ENCODE measurements at places on chromosomes 12 and 14.

- peak; percentile 32 for DNase-seq
These were observed 374.2 kb downstream of the NAV3 start for GRCh38 chr12:78204926-78205325.

DNA sequence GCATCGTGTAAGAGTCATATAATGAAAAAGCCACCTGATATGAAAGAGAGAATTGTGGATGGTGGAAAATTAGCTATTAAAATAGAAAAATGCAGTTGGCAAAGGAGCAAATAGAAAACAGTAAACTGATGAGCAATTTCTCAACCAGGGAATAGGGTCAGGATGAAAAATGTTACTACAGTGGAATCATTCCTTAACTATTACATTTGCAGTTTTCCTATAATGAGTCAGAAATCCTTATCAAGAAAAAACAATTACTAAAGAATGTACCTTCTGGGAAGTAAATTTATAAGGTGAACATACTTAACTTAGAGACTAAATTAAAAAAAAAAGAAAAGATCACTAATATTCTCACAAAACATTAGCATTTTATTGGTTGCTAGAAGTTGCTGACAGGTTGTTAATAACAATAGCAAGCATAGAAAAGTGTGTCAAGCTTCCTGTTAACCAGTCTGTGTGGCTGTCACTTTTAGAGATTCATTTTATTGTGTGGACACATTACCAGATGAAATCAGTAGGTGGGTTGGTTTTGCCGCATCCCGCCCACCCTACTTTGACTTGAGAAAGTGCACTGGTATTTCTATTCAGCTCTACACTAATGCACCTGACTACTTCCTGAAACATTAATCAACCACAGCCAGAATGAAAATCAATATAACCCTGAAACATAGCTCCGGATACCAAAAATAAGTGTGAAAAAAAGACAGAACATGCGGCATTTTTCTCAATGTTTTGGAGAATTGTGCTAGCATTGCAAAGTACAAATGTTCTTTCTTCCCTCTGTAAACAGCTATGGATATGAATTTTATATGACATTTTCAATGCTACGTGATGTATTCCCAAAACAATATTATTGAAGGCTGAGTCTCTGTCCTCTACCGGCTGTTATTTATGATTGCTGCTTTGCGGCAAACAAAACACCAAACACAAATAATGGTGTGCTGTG is 576.7 kb downstream of the SLC16A7 start:
- DNase-seq: peak; percentile 53

- DNase-seq: no peak
These were observed 68.2 kb upstream of the TBX3 start for GRCh38 chr12:114752217-114752616.

GRCh38 chr14:62908506-62908905 is 136.8 kb downstream of the KCNH5 start:
- no peak for DNase-seq

DNA sequence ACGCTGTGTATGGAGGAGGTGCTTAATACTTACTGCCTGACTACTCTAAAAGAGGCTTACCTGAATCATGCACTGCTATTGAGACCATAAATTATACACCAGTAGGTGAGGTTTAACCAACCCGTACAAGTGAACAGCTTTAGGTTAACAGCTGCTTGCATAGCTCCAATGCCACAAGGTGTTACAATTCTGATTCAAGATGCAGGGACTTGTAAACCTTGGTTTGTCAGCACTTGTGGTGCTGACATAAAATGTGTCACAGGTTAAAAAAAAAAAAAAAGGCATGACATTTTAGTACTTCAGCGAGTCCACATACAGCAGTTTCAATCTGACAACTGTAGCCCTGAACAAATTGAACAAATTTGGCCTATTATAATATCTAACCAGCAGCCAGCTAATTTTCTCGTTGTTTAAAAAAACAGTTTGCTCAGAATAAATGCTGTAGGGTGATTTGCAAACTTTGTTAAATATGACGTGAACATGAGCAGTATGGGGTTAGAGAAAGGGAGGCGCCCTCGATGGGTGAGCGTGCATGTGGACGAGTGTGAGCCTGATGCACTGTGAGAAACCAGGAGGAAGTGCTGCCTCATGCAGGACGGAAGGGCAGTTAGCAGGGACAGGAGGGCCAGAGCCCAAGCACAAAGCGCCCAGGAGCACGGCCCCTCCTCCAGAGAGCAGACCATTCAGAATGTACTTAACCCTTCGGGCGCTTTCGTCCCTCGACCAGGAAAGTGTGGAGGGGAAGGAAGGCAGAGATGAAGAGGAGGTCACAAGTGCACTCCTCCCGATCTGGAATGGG is 44.7 kb downstream of the TCHP start:
- DNase-seq: peak; percentile 64

GRCh38 chr12:22048351-22049041 is 2.5 kb downstream of the CMAS start:
- DNase-seq: no peak

DNA sequence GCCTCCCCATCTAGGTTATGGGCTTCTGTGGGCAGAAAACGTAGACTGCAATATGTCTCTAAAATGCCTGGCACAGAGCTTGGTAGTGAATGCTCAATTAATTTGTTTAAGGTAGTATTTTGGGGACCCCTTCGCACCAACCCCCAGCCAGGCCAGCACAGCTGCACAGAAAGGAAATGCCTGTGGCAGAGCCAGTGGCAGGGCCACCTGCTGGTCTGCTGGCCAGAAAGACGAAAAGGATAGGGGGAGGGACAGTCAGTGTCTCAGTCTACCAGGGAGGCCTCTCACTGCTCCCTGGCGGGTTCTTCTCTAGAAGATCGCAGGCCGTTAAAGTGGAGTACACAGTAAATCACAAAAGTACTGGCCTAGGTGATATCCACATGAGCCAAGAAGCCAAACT is 3.5 kb downstream of the RAB15 start:
- DNase-seq: no peak

GRCh38 chr12:112939761-112940381 is 1.6 kb downstream of the OAS3 start:
- DNase-seq: no peak

GRCh38 chr14:90499121-90499520 is 102.3 kb downstream of the CALM1 start:
- DNase-seq: no peak

GRCh38 chr12:57196439-57196838 is 20.2 kb upstream of the NXPH4 start:
- no peak for DNase-seq

DNA sequence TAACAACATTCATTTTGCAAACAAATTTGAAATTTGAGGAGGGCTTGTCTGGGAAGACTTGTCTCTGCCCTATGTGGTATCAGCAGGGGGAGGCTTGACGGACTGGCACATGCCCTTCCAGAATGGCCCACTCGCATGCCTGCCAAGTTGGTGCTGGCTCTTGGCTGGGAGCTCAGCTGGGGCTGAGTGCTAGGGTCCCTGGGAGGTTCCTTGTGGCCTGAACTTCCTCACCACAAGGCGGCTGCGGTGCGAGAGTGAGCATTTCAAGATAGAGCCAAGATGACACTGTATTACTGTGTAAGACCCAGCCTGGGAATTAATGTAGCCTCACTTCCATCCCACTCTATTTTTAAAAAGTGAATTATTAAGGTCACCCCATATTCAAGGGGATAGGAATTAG is 271.6 kb upstream of the PLEKHG7 start:
- no peak for DNase-seq

DNA sequence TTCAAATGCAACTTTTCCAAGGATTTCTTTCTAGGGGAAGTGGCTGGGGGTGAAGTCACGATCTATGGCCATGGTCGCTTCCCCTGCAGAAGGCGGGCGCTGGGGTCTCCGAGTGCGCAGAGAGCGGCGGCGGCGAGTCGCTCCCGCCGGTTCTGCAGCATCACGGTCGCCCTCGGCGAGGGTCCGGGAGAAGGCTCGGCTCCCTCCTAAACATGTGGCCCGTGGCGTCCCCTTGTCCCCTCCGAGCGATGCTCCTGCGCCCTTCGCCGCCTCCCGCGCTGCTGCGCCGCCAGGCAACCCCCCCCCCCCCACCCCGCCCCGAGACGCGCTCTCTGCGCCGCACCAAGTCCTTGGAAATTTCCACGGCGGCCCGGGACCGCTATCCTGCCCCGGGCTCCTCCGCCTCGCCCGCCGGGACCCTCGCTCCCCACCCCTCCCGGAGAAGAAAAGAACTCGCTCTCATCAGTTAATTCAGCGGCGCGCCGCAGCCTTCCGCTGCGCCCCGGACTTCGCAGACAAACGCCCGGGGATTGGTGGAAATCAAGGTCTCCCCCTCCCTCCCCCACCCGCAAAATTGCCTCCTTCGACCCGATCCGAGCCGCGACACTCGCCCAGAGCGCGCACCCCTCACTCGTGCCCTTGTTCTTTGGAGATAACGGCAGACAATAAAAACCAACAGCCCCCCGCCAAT is at the start of gene ST8SIA1:
Gene ST8SIA1 (minus strand): TSS at position 298 of the 691 bp plus-strand sequence. CDS start 475 bp downstream, outside the sequence.
- peak; percentile 32 for DNase-seq

DNA sequence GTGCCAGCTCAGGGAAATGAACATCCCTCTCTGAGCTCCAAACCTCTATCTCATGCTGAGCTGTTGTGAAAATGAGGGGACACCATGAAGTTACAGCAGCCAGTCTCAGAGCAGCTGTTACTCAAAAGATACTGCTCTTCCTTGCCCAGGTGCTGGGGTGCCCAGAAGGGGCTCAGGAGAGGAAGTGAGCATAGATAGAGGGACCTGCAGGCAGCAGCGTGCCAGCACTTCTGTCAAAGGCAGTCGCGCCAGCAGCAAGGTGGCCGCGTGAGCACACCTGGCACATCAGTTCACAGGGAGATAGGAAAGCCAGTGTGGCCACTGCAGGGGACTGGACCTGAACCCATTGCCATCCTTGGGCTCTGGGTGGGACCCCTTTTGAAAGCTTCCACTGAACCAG is 27.8 kb downstream of the C14orf132 start:
- no peak for DNase-seq

- peak; percentile 51 for DNase-seq
These were observed 183.8 kb downstream of the SLC25A21 start for GRCh38 chr14:36988568-36988967.

DNA sequence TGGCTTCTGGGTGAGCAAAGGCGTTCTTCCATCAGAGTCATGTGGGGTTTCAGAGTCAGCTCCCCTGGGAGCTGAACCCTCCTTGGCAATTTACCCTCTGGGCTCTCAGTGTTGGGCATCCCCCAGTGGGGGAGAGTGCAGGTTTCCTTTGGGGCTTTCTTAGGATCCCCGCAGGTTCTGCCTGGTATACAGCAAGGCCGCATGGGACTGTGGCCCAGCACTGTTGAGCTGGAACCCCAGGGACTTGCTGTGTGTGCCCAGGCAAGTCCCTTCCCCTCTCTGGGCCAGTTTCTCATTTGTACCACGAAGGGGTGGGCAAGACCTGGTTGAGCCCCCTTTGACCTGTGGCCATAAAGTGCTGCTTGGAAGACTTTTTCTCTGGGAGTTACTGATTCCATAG is 5.5 kb downstream of the FAM181A start:
- no peak for DNase-seq

DNA sequence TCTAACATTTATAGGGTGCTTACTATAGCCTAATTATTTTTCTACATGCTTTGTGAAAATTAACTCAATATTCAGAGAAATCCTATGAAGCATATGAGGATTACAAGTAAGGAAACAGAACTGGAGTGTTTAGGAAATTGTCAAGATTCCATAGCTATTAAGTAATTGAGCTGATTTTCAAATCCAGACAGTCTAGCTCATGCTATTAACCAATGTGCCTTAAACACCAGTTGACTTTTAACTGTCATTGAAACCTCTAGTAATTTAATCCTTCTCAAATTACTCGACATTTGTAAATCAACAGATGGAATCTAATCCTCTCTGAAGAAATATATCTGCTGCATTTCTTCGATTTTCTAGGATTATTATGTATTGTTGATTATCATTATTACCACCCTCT is 488.9 kb downstream of the MDGA2 start:
- DNase-seq: no peak

- DNase-seq: peak; percentile 59
These were observed 31.7 kb downstream of the ANO4 start for GRCh38 chr12:100826323-100826722.

DNA sequence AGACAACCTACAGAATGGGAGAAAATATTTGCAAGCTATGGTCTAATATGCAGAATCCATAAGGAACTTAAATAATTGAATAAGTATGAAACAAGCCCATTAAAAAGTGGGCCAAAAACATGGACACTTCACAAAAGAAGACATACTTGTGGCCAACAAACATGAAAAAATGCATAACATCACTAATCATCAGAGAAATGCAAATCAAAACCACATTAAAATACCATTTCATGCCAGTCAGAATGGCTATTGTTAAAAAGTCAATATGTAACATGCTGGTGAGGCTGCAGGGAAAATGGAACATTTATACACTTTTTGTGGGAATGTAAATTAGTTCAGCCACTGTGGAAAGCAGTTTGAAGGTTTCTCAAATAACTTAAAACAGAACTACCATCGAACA is 945.4 kb upstream of the FLRT2 start:
- DNase-seq: no peak

DNA sequence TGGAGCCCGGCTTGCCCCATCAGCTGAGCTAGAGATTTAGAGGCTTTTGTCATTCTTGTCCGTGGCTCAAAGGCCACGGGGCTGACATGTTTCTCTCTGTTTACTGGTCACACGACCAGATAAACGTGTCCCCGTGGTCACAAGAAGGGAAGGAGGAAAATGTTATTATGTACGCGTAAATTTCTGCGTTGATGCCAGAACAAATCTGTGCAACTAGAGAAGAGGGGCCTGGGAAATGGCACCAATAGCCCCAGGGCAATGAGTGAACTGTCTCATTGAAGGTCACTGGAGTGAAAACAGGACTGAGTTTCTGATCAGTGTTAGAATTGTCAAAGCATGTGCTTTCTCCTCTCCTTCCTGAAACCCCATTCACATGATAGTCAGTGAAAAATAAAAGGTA is 25.3 kb downstream of the OAS2 start:
- no peak for DNase-seq

DNA sequence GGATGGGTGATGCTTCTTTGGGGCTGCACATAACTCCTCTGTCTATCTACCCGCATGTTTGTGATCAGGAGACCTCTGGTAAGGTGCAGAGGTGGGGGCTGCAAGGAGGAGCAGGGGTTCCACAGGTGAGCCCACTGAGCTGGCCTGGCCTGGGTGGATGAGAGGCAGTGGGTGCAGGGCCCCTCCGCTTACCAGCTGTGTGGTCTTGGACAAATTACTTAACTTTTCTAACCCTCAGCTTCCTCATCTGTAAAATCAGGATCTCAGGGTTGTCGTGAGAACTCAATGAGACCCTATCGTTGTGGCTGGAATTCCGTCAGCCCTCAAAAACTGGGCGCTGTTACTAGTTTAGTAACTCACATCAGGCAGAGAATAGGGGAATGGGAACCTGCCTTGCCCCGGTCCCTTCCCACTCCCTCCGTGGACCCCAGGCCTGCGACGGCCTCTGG is 7.5 kb downstream of the PTPN6 start:
- no peak for DNase-seq

- DNase-seq: no peak
These were observed 24.0 kb upstream of the RIC8B start for GRCh38 chr12:106750524-106750923.

DNA sequence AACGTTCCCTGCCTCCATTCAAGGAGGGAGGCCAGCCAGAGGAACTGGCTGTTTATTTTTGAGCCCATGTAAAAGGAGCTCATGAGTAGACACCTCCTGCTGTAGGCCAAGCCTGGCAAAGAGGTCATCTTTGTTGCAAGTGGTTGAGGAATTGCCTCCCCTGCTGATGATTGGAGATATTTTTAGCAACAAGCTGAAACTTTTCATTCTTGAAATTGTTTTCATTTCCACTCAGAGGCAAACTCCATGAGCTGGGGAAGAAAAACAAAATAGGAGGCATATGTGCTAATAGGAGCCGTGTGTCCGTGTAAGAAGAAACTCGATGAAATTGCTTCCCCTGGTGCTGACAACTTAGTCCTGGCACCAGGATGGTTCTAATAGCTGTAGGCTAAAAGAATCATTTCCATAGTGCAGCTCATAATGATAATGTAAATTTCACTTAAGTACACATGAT is 440.1 kb upstream of the FAR2 start:
- peak; percentile 75 for DNase-seq

All from cardiac fibroblast (primary cell).